ENCODE measurements at places on chromosomes 1 and 21. TPM values are rescaled to one million over a fixed set of nuclear protein-coding genes. Genes with fewer than 3 reads are reported as not detected.

Gene OR2AJ1
- total RNA-seq = not detected

Gene SEC16B
- total RNA-seq = 0.39 TPM

Gene RYR2
- total RNA-seq = 0.26 TPM

- DNase-seq = no peak
Measured at GRCh38 chr1:111420377-111420776, 7.2 kb downstream of the OVGP1 start.

GRCh38 chr21:36395353-36396111 is 10.3 kb downstream of the CHAF1B start:
- no peak for DNase-seq

DNA sequence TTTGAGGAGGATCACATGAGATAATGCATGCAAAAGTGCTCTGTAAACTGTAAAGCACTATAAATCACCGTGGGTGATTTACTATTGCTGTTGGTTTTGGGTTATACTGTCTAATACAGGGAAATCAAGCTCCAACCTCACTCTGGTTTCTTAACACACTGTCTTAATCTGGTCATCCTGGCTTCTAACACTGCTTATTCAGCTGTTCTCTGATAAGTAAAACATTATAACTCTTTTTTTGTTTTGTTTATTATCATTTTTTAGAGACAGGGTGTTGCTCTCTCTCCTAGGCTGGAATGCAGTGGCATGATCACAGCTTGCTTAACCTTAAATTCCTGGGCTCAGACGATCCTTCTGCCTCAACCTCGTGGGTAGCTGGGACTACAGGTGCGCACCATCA is 21.9 kb upstream of the LSM10 start:
- no peak for DNase-seq

Gene DAB1
- under 0.01 TPM for total RNA-seq

Gene SLFNL1
- total RNA-seq = 0.25 TPM

DNA sequence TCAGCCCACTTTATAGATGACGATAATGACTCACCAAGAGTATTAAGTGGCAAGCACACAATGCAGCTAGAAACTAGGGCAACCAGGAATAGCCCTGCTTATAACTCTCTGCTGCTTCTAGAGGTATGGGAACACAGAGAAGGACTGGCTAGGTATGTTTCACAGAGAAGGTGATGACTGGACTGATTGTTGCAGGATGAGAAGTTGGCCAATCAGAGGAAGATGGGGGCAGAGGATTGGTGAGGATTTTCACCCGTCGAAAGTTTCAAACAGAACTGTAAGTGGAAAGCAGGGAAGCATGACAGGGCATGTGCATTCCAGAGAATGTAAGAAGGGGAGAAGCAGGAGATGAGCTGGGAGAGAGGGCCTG is 222.4 kb upstream of the JUN start:
- DNase-seq = no peak

Gene GPR161
- 11.9 TPM for total RNA-seq

DNA sequence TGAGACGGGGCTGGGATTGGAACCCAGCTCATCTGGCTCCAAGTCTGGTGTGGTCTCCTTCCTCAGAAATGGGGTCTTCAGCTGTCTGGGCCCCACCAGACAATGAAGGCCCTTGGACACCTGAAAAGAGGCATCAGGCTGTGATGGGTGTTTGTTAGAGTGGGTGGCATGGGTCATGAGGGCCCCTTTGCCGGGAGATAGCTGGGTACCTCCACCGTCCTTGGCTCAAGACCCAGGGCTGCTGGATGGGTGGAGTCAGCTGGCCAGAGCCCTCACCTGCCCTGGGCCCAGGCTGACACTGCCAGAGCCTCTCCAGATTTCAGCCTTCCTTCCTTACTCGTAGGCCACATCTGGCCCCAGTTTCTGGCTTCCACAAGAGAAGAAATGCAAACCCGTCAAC is 13.4 kb upstream of the TTC22 start:
- no peak for DNase-seq

- no peak for DNase-seq
Measured at GRCh38 chr1:115648717-115649691, 7.2 kb downstream of the VANGL1 start.

Gene RIMKLA
- total RNA-seq = under 0.01 TPM

DNA sequence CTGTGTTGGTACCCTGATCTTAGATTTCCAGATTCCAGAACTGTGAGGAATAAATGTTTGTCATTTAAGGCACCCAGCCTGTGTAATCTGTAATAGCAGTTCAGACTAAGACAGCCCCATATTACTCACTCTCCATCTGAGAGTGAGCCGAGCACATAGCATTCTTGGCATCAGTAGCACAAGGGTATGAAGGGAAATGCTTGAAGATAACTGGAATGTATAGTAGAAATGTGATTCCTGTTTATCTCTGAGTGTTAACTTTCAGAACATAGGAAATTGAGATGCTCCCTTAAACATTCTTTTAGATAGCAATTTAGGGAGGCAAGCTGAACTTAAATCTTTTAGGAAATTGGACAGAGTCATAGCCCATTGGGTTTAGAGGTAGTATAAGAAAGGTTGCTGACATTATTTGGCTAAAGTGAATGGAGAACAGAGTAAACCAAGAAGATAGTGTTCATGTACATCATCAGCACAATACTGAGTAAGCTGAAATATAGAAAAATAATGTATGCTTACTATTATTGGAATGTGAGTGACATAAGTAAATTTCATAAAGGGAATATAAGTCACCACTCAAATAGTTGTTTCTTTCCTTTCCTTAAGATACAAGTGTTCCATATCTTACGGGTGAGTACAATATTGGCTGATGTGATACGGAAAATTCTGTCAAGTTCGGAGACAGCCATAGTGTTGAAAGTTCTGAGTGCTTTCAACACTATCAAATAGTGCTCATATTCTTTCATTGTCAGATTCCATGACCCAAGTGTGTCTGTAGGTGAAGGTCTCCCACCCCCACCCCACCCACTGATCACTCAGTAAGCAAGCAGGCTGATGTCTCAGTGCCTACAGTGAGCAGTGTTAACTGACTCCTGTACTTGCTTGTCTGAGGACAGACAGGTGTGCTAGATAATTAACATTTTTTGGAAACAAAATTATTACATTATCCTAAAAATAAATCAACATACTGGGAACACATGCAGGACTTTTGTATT is 73.7 kb downstream of the LRRC8D start:
- no peak for DNase-seq

DNA sequence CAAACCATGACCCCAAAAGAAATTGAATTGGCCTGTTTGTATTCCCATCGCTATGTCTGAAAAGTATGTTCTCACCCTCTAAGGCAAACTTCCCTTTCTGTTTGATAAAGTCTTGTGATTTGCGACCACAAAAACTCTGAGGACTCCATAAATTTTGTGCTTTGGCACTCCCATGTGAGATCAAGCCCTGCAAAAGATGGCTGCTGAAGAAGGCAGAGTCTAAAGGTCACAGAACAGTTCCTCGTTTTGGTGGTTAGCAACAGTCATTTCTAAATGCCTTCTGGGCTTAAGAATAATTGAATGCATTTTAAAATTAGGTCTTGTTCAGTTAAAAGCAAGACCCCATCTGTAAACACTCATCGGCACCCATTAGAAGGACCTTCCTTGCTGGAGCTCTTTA is 441.6 kb downstream of the OMA1 start:
- DNase-seq = no peak

DNA sequence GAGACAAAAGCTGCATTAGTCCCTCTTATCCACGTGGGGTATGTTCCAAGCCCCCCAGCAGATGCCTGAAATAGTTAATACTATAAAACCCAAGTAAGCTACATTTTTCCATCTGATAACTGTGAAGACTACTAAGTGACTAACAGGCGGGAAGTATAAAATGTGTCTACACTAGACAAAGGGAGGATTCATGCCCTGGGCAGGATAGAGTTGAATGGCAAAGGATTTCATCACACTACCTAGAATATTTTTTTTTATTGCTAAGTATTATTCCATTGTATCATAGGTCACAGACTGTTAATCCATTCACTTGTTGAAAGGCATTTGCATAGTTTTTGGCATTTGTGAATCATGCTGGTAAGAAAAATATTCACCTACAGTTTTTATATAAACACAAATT is 26.4 kb upstream of the CFHR4 start:
- DNase-seq = no peak

Gene A3GALT2
- total RNA-seq = not detected

Gene NPHS2
- total RNA-seq = not detected

Measured in dermis microvascular lymphatic vessel endothelial cell (primary cell).